Activated naive CD4-positive, alpha-beta T cell treated with anti-CD3 and anti-CD28 coated beads, Interleukin-2, amount 50 U/mL, for 72 hours (primary cell): ENCODE measurements at places on chromosomes 5 and 9. TPM values are rescaled to one million over a fixed set of nuclear protein-coding genes. Genes with fewer than 3 reads are reported as not detected.

- DNase-seq, result no peak
Observed at GRCh38 chr5:154118893-154119336, 71.6 kb upstream of the GALNT10 start.

- DNase-seq, result no peak
Observed at GRCh38 chr5:146218168-146218567, 14.8 kb downstream of the RBM27 start.

GRCh38 chr9:95201206-95201605 lies 116.3 kb downstream of the FANCC start:
- no peak for DNase-seq

Gene KIF3A
- 12.7 TPM for total RNA-seq

Gene PRDM12
- not detected for total RNA-seq

Gene RNF208
- 9.4 TPM for total RNA-seq

Gene GRHPR
- total RNA-seq, result 65.6 TPM

Gene GPSM1
- 8.5 TPM for total RNA-seq

Gene TMEM252
- not detected for total RNA-seq

Gene P4HA2
- 21.6 TPM for total RNA-seq

Gene NTRK2
- total RNA-seq, result 0.21 TPM
